ENCODE measurements at places on chromosomes 4 and X.

DNA sequence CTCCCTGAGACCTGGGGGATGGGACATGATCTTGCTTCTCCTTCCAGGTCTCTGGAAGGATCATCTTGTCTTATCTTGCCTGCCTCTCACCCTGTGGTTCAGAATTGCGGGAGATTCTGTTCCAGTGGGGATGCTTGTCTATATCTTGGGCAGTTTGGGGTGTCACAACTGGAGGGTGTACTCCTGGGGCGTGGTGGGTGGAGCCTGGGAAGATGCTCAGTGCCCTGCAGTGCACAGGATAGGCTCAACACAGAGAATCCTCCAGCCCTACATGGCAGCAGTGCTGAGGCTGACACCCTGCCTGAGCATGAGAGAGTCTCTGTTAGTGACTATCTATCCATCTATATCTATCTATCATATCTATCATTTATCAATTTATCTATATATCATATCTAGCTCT lies 7.7 kb downstream of the P2RY8 start:
- DNase-seq, result no peak

DNA sequence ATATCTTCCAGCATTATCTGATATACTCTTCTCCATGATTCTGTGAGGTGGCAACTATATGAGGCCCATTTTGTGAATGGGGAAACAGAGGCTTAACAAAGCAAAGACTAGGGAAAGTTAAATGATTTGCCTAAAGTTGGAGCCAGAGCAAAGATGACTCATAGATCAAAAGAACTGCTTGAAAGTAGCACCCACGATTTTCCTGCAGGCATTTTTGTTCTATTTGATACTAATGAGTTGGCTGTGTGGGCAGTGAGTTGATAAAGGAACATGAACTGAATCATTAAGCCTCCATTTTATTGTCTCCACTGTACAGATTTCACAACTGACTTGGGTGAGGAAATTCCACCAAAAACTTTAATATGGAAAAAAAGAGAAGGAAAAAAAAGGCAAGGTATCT lies 138.9 kb upstream of the IGFBP7 start:
- DNase-seq, result no peak

DNA sequence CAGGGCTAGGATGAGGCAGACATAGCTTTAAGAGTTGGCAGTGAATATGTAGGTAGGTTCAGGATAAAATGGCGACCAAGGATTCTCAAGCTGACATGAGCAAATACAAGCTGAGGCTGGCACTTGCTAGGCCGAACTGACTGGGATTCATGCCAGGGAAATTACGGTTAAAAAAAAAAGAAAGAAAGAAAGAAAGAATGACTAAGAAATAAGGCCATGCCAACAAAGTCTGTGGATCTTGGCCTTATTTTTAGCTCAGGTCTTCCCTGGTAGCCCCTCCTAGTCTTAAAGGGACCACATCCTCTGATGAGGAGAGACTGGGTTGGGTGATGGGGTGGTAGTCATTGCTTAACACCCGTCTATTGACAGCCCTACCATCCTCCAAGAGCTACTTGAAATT lies 64.4 kb upstream of the KLHL13 start:
- DNase-seq, result no peak

DNA sequence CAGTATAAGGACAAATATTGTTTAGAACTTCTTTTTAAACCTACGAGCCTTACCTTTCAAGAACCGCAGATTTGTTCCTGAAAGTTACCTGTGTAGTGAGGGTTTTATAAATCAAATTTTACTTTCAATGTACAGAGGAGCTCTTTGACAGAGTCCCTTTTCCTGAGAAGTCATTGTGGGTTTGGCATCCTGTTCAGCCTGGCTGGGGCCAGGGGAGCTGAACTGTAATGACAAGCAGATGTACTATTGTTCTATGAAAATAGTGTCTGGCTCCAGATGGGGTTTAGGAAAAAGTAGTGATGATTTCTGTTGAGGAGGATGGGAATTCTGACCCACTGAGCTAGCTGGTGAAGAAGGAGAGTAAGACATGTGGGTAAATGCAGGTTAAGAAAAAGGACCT lies 196.2 kb upstream of the PGRMC2 start:
- DNase-seq, result no peak

DNA sequence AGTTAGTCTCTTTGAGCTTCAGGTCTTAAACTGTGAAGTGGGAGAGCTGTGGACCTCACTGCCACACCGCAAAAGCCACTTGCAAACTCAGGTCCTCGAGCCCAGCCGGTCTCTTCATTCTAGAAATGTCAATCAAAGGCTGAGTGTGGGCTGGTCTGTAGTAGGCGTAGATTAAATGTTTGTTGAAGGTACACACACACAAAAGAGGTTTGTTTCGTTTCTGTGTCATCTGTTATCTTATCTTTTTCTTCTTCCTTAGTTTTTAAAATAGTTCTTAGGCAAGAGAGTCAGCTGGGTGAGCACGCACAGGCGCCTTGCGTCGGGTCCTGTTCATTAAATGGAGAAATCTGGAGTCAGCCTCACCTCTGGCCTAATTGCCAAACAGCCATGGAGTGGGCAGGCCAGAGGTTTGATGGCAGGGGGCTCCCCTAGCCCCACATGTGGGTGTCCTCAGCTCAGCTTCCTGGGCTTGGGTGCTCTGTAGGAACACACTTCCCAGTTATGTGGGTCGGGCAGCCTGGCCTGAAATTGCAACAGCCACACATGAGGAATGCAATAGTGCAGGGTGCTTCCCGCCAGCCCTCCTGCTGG lies 836 bp upstream of the PSAPL1 start:
- DNase-seq, result no peak

Measured in neural crest cell (in vitro differentiated cells).